ENCODE measurements at places on chromosomes 16 and 17. TPM values are rescaled to one million over a fixed set of nuclear protein-coding genes. Genes with fewer than 3 reads are reported as not detected.

GRCh38 chr17:33451221-33451620, 158.1 kb upstream of the ASIC2 start:
- no peak for DNase-seq

DNA sequence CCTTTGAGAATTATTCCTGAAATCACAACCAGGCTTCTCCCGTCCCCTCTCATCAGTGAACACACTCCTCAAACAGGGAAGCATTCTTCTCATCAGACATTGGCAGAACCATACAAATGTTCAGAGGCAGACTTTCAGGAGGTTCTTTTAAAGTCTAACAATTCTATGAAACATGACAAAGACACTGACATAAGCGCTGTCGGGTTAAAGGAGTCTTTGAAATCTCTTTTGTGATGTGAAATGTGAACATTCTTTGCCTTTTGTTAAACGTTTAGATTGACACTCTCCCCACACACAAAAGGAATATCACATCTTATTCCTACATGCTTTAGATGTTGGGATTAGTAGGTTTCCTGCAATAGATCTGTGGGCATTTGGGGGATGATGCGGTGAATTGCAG, 63.9 kb downstream of the NETO2 start:
- DNase-seq = no peak

- peak; percentile 58 for DNase-seq
Measured at GRCh38 chr17:63984651-63985386, 12.1 kb upstream of the SCN4A start.

GRCh38 chr17:46013502-46014165, 14.6 kb downstream of the STH start:
- no peak for DNase-seq

GRCh38 chr17:72702998-72703397, 389.5 kb downstream of the SLC39A11 start:
- no peak for DNase-seq

The PRR35 gene
- not detected for total RNA-seq

GRCh38 chr17:75821552-75821951, 22.7 kb downstream of the UNC13D start:
- DNase-seq = no peak

- no peak for DNase-seq
Measured at GRCh38 chr17:7885367-7886226, 3.0 kb upstream of the CHD3 start.

DNA sequence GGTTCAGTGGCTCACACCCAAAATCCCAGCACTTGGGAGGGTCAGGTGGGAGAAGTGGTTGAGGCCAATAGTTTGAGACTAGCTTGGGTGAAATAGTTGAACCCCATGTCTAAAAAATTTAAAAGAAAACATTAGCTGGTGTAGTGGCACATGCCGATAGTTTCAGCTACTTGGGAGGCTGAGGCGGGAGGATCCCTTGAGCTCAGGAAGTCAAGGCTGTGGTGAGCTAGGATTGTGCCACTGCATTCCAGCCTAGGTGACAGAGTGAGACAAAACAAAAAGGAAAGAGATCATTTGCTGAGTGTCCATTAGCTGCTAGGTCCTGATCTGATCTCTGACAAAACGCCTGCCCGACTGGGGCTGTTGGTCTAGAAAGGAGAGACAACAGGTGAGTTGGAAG, 14.1 kb upstream of the DBNDD1 start:
- no peak for DNase-seq

- no peak for DNase-seq
Measured at GRCh38 chr17:5631958-5632590, 47.8 kb upstream of the NLRP1 start.

The ADGRG1 gene
- total RNA-seq = 150 TPM

DNA sequence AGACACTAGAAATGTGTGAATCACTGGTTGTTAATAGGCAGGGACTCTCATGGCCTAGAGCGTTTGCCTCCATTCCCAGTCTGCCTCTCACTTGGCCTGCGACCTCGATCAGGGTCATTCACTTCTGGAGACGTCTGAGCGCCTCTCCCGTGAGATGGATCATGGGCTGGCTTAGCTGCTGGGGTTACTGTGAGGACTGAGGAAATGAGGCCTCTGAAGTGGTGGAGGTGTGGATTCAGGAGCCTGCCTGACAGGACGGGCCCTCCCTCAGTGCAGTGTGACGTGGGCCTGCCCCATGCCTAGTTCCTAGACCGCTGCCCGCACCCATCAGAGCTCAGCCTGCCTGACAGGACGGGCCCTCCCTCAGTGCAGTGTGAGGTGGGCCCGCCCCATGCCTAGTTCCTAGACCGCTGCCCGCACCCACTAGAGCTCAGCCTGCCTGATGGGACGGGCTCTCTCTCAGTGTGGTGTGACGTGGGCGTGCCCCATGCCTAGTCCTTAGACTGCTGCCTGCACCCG, 61.9 kb downstream of the BANP start:
- DNase-seq = peak; percentile 19

DNA sequence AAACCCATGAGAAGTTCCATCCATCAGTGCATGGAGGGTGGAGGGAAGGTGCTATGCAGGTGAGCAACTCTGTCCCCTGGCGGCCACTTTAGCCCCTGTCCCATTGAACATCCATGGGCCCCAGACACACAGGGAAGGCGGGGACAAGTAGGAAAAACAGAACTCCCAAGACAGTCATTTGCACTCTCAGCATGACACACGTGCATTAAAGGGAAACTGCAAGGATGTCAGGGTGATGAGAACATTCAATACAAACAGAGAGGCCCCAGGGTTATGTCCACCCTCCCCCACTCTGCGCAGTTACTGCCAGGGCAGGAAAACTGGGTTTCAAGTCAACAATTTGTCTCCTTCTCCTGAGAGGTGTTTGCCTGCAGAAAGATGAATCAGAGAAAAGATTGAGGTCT, 44.0 kb upstream of the AKTIP start:
- no peak for DNase-seq

DNA sequence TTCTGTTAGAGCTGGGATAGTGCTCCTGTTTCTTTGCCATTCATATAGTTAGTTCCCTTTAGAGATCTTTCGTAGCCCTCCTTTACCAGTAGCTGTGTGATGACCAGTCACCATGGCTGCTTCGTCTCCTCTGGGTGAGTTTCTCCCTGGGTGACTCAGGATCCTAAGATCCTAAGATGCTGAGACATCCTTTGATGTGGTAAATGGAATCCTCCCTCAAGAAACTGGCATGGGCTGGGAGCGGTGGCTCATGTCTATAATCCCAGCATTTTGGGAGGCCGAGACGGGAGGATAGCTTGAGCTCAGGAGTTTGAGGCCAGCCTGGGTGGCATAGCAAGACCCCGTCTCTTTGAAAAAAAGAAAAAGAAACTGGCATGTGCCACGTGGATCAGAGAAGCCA, 5.9 kb downstream of the PHAF1 start:
- DNase-seq = peak; percentile 87

- no peak for DNase-seq
Measured at GRCh38 chr17:60169921-60170817, 20.4 kb downstream of the CA4 start.

DNA sequence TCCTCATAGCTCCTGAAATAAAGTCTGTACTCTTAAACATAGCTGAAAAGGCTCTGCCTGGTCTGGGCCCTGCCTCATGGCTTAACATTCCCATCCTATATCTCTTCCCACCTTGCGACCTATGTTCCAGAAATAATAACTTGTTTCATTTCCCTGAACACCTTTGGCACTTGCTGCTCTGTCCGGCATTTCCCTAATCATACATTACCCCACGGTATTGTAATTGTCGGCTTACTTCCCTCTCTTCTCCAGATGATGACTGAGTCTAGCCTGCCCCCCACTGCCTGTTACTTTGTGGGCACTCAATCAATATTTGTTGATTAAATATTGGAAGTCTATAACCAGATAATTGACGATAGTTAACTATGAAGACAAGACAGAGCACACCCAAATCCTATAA, 23.3 kb upstream of the SUPT4H1 start:
- DNase-seq = no peak

The ASPA gene
- not detected for total RNA-seq

DNA sequence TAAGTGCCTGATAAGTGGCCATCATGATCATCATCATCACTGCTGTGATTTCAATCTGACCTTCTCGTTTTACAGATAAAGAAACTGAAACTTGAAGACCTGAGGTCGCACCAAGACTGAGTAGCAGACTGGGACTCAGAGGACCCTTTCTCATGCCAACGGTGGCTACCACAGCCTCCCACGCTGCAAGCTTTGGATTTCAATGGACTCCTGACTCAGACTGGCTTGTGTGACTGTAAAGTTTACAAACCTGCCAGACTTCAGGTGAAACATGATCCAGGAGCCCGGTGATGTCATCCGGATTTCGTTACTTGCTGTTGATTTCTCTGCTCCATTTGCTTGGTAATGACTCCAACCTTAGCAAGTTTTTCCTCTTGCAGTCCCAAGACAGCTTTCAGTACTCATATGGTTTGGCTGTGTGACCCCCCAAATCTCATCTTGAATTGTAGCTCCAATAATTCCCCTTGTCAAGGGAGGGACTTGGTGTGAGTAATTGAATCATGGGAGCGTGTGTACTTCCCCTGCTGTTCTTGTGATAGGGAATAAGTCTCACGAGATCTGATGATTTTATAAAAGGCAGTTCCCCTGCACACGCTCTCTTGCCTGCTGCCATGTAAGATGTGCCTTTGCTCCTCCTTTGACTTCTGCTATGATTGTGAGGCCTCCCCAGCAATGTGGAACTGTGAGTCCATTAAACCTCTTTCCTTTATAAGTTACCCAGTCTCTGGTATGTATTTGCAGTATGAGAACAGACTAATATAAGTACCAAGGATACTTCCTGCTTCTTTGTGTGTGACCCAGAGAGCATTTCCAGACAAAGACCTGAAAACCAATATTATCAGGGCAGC, 26.7 kb upstream of the IRX6 start:
- peak; percentile 94 for DNase-seq

DNA sequence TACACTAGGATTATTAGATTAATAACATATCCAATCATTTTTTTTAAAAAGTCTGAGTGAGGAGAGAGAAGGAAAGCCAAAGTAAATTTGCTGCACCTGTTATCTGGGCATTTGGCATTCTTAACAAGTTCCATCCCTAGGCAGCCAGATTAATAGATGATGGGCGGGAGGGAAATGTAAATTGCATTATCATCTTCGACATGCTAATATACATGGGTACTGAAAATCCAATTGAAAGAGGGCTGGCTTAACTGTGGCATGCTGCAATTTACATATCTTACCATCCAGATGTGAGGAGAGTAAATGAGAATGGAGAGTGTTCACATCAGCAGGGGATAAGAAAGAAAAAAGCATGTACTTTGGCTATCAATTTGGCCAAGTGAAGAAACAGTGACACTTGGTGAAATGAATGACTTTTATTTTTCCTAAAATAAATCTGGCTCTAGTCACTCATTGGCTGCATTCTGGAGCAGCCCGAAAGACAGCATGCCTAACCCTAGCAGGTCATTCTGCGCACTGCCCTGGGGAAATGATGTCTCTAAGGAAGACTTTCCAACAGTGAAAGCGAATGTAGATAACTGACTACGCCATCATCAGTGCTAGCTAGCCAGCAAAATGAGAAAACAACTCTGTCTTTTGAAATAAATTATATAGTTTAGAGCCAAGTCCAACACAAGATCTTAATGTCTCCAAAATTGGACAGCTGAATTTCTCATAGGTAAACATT, 57.9 kb downstream of the HYDIN start:
- no peak for DNase-seq

The CDH1 gene
- 84.4 TPM for total RNA-seq

Data from kidney epithelial cell (primary cell).